AG09319 (cell line): ENCODE measurements at places on chromosomes 16 and 17.
A peak's percentile ranks its signal among the peaks of the same experiment; 100 is the strongest.

GRCh38 chr17:60231691-60232090, 81.9 kb downstream of the CA4 start:
- no peak for DNase-seq

GRCh38 chr17:78624324-78625151, 47.3 kb upstream of the DNAH17 start:
- DNase-seq = no peak

GRCh38 chr16:26905336-26905735, 161.4 kb upstream of the C16orf82 start:
- DNase-seq = no peak

- DNase-seq = no peak
These were observed 31.2 kb downstream of the NSMCE1 start for GRCh38 chr16:27237219-27238015.

DNA sequence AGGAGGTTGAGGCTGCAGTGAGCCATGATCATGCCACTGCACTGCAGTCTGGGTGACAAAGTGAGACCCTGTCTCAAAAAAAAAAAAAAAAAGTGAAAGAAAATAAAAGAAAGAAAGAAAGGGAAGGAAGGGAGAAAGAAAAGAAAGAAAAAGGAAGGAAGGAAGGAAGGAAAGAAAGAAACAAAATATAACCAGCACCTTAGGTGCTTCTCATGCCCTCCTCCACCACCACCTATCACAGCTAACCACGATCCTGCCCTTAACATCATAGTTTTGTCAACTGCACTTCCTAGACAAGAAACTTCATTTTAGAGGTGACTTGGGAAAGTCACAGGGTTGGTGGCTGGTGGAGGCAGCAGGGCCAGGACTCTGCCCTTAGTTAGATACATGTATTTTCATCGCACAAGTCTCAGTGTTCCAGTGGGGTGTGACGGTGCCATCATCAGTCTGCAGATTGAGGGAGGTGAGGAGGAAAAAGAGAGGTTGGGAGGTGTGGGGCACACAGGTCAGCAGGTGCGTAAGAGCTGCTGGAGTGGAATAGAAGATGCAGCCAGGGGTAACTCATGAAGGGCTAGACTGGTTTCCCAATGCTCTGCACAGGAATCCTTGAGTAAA, 10.0 kb downstream of the SUPT4H1 start:
- DNase-seq = no peak

GRCh38 chr17:77385750-77386501, 245.2 kb downstream of the SEC14L1 start:
- DNase-seq = no peak

- no peak for DNase-seq
These were observed 529.5 kb upstream of the RBFOX1 start for GRCh38 chr16:6803176-6803575.

GRCh38 chr16:82070656-82071369, 35.8 kb downstream of the HSD17B2 start:
- peak; percentile 54 for DNase-seq

DNA sequence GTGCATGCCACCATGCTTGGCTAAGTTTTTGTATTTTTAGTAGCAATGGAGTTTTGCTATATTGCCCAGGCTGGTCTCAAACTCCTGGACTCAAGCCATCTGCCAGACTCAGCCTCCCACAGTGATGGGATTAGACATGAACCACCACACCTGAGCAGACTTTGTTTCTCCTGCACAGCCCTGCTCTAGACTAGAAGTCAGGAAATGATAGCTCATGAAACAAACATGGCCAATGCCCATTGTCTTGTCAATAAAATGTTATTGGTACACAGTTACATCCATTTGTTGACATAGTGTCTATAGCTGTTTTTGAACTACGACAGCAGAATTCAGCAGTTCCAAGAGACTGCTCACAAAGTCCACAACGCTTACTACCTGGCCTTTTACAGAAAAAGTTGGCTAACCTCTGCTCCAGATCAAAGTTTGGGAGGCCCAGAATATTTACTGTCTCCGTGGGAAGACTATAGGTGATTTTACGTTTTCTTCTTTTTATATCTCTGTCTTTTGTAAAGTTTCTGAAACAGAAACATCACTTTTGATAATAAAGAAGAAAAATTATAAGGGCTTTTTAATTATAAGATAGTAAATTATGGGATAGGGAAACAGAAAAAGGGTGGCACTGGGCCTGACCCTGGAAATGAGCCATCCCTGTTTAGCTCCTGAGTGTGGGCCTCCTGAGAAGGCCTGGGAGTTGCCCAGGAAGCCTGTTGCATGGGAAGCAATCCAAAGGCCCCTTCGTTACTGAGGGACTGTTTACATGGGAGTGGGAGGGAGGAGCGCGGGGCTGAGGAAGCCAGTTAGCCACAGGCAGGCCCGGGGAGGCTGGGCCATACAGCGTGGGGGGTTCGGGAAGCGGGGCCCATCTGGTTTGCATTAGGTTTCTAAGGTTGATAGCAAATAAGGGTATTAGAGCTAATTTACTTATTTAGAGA, 201.5 kb downstream of the IRF8 start:
- peak; percentile 68 for DNase-seq

DNA sequence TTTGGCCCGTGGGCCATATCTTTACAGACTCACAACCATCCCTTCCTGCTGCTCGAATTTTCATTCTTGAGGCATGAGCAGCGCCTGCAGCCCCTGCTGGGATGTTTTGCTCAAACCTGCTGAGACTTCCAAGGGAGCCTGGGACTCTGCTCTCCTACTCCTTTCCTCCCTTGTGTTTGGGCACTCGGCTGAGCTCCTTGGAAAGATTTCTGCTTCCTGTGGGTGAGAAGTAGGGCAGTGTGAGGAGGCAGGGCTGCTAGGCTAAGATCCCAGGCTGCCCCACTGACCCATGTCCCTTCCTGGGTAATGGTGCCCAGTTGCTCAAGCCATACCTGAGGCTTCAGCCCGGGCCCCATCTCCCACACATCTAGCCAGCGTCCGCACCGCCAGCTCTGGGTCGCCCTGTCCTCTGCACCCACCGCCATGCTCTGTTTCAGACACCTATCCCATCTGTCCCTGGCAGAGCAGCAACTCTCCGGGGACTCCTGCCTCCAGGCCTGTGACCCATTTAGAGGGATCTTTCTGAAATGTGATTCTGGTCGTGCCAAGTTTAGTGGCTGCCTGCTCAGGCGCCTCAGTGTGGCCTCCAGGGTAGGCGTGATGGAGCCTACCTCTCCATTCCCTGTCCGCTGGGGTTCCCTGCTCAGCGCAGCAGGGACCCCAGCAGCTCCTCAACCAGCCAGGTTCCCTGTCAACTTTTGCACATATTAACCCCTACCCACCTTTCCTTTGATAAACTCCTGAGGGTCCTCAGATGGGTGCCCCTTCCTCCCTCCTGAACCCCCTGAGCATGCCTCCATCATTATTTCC, 190.1 kb downstream of the CCDC182 start:
- no peak for DNase-seq

DNA sequence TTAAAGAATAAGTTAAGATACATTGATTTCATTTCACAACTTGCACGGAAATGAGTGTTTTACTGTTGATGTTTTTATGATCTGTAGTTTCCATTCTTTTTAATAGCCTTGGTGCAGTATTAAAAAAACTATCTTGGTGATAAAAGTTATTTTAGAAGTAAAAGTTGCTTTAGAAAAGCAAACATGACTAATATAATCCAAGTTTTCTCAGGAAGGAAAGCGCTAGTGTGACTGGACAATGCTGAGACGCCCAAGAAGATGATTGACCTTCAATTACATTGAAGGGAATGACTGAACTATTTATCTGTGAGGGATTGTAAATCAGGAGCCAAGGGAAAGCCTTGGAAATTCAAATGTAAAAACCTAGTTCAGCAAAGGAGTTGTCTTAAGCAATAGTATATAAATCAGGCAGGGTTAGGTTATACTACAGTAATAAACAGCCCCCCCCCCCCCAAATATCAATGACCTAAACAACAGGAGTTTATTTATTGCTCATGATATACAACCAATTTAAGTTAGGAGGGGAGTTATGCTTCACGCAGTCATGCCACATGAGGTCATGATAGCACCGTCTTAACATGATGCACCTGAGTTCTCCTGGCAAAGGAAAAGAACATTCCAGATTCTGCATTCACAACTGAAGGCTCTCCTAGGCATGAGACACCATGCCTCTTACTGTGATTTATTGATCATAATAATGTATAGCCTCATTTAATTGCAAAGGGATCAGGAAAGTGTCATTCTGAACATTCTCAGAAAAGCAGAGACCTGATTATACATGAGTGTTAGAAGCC, 443.8 kb downstream of the CDH13 start:
- no peak for DNase-seq

- no peak for DNase-seq
These were observed 3.7 kb downstream of the PDIA2 start for GRCh38 chr16:286491-287297.

DNA sequence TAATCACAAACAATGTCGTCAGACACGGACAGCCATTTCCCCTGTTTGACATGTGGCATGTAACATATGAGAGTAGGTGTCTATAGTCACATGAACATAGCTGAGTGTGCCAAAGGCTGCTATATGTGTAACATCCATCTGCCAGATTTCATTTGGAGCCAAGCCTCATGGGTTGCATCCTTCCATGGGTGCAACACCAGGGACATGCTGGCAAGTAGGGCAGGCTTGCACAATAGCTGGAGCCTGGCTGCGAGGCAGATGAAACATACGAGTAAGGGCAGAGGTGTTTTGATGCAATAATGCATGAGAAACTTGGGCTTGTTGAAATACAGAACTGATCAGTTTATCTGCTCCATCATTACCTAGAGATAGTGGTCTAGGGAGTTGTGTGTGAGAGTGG, 9.0 kb upstream of the ZNF689 start:
- DNase-seq = no peak

DNA sequence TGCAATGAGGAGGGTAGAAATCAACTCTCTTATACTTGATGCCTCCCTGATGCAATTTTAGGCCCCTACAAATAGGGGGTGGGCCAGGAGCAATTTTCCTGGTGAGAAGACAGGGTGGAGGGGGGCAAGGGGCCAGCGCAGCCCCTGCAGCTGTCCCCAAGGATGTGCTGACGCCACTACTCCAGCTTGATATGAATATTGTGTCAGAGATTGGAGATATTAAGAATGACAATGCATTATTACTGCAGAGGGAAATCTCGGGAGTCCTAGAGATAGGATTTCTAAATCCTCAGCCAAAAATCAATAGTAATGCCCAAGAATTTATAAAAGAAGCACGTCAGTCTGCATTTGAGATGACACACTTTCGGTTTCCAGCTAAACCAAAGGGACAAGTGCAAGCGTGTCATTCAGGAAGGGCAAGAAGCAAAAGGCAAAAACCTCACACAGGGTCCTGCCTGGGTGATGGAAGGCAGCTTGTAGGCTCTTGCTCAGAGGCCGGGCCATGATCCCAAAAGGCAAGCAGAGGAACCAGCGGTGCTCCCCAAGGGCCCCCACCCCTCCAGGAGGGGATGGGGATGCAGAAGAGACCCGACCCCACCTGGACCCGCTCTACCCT, 178.8 kb downstream of the C16orf78 start:
- no peak for DNase-seq

DNA sequence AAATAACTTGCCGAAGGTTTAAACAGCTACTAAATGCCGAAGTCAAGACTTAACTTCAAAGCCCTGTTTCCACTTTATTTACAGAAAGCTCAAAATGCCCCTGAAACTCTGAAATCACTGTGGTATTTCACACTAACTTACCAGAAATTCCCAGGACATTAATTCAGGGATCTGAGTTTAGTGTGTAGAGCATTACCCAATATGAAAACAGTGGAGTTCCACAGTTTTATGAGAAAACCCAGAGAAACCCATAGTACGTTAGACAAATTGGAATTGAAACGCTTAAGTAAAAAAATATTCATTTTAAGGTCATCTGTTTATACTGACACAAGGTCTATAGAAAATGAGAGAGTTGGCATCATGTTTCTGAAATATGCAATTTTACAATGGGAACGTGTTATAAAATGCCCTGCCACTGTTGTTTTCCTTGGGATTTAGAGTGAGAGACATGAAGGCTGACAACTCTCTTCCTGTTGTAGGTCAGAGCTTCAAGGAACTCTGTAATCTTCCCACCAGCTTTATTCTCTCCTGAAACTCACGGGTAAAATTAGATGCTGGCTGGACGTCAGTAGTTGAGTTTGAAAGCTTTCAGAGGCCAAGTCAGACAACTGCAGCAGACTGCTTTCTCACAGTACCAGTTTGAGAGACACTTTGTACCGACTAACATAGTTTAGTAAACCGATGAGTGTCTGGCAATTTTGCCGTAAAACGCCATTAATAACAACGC, 139.4 kb upstream of the TBX2 start:
- DNase-seq = no peak

DNA sequence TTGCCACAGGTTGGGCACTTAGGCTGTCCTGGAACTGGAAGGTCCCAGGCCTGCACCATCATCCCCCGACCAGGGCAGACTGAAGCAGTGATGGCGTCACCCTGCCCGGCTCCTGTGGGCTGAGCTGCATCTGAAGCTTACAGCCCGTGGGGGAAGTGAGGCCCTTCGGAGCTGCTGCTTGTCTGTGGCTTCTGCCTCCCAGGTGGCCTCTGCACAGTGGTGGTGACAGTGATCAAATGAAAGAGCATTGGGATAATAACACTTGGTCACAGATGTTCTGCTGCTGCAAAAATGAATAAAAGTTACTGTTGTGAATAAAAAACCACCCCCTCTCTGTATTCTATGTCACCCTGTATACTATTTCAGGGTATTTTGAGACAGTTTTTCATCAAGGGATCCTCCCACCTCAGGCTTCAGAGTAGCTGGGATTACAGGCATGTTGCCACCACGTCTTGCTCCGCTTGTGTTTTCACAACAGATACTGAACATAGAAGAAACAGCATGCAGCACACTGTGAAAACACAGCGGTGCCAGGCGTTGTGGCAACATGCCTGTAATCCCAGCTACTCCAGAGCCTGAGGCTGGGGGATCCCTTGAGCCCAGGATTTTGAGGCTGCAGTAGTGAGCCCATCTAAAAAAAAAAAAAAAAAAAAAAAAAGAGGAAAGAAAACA, 165.0 kb downstream of the LGALS9B start:
- DNase-seq = no peak

- no peak for DNase-seq
These were observed 15.1 kb downstream of the SSH2 start for GRCh38 chr17:29914819-29915537.

- DNase-seq = no peak
These were observed 1.4 kb upstream of the CEMP1 start for GRCh38 chr16:2532494-2533141.
